ENCODE measurements at places on chromosomes 16 and 17.

GRCh38 chr16:51509336-51509735 lies 358.3 kb upstream of the SALL1 start:
- no peak for DNase-seq

GRCh38 chr16:17607075-17607509 lies 136.3 kb upstream of the XYLT1 start:
- DNase-seq: no peak

DNA sequence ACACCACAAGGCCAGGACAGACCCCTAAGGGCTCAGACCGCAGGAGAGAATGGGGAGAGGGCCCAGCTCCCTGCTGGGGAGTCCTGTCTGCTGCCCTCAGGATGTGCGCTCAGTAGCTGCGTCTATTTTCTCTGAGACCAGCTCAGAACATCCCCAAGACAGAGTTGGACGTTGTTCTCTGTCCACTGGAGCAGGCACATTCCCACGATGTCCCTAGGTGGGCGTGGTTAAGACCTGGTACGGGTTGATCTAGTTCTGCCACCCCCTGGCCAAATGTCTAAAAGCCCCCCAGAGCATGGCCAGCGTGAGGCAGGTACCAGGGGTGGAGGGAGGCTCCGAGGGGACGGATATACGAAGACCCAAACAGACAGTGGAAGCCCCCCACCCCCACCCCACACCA lies 842 bp upstream of the CALB2 start:
- no peak for DNase-seq

DNA sequence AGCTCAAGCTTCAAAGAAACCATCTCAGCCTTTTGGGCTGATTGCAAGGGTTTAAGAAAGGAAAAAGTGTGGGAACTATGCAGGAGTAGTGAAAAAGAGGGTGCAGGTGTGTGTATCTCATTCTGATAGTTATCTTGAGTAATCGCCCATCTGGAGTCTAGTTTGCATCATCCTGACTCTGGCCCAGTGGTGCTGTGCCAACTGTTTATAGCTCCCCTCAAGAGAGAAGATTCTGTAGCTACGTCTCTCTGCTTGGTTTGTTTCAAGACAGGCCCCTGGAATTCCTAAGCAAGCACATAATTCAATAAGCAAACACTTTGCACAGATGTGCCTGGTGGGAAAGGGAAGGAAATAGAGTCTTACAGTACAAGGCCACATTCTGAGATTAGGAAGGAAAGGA lies 144.4 kb downstream of the HAPSTR1 start:
- no peak for DNase-seq
